GM04504 (cell line): ENCODE measurements at places on chromosomes 3 and 15.

GRCh38 chr15:90265271-90266060 lies at the start of gene NGRN:
NGRN (plus strand) TSS chr15:90265672; CDS start chr15:90265713, 41 bp downstream.
- DNase-seq, result peak; percentile 68

- no peak for DNase-seq
Measured at GRCh38 chr15:41890050-41890690, 3.7 kb downstream of the SPTBN5 start.

- DNase-seq, result no peak
Measured at GRCh38 chr3:118974356-118975097, 60.1 kb downstream of the IGSF11 start.

DNA sequence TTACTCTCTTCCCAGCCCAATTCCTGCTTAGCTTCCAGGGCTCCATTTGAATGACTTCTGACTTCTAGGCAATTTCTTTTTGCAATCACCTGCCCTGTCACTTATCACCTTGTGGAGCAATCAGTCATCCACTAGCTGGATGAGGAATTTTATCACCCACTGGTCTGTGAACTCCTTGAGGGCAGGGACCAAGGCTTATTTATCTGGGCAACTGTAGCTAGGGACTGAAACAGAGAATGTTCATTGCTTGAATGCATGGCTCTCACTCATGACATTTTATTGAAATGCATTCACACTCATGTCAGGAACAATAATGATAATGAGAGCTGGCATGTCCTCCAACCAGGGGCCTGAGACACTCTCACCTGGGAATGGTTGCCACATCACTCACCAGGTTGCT lies 15.5 kb downstream of the TNFAIP8L3 start:
- DNase-seq, result no peak

GRCh38 chr15:82699726-82700125 lies 9.9 kb downstream of the AP3B2 start:
- DNase-seq, result no peak

DNA sequence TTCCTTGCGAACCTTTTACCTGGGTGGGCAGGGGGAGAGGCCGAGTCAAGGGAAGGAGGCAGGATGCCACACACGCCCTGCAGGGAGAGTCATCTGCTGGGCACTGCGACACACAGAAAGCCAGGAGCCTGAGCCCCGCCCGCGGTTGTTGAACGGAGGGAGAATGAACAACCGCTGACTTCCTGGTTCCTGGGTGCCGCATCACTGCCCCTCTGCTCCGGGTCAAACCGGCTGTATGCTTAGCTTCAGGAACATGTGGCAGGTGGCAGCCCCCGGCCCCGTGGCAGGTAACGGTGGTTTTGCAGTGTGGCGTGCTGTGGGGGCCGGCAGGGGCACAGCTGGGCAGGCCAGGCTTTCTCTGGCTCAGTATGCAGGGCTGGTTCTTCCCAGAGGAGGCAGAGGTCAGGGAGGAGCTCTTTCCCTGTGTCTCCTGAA lies 33.4 kb downstream of the APBA2 start:
- no peak for DNase-seq

- DNase-seq, result no peak
Measured at GRCh38 chr3:123025642-123026521, 1.7 kb downstream of the SEMA5B start.
